ENCODE measurements at places on chromosomes 7 and 10. TPM values are rescaled to one million over a fixed set of nuclear protein-coding genes. Genes with fewer than 3 reads are reported as not detected.
A peak's percentile ranks its signal among the peaks of the same experiment; 100 is the strongest.

DNA sequence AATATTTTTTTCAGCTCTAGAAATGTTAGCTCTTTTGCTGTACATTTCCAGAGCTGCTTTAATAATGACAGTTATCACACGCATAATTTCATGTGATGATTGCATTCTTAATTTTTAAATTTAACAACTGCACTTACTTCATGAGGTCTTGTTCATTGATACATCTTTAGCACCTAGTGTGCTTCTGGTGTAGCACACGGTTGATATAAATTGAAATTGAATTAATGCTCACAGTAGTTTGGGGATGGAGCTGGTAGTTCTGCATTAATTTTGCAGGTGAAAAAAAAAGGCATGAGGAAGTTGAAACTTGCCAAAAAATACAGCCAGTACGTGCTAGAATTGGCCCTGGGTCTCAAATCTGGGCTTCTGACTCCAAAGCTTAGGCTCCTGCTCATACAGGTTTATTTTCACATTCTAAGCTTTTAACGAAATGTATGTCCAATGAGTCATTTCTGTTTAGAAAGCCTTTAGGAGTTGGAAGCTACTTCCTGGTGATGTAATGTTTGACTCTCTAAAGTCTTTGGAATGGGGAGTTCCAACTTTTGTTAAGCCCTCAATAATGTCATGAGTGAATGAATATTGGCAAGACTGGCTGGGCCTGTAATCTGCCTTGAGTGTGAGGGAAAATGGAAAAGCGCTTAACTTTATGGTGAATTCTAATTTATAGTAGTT lies 62.5 kb downstream of the DAGLB start:
- no peak for DNase-seq
- H3K36me3 ChIP-seq = peaks cover 29% of the 10 kb centered on the region
- H3K4me3 ChIP-seq = no peak overlapping the region
- H3K27me3 ChIP-seq = no peaks in the 10 kb centered on the region

GRCh38 chr10:3838460-3839437 lies 53.7 kb upstream of the KLF6 start:
- no peak for DNase-seq
- no peaks in the 10 kb centered on the region for H3K36me3 ChIP-seq
- H3K4me1 ChIP-seq = peaks cover 7% of the 10 kb centered on the region
- H3K27ac ChIP-seq = no peak overlapping the region
- no peak overlapping the region for H3K4me3 ChIP-seq

GRCh38 chr7:31699050-31699449 lies 12.0 kb downstream of the PPP1R17 start:
- no peak overlapping the region for H3K4me3 ChIP-seq
- peak; percentile 34 for DNase-seq
- no peaks in the 10 kb centered on the region for H3K27me3 ChIP-seq
- H3K27ac ChIP-seq = no peak overlapping the region

GRCh38 chr7:4066206-4066605 lies 615.9 kb upstream of the FOXK1 start:
- DNase-seq = no peak
- H3K4me1 ChIP-seq = no peaks in the 10 kb centered on the region
- no peak overlapping the region for H3K4me3 ChIP-seq

DNA sequence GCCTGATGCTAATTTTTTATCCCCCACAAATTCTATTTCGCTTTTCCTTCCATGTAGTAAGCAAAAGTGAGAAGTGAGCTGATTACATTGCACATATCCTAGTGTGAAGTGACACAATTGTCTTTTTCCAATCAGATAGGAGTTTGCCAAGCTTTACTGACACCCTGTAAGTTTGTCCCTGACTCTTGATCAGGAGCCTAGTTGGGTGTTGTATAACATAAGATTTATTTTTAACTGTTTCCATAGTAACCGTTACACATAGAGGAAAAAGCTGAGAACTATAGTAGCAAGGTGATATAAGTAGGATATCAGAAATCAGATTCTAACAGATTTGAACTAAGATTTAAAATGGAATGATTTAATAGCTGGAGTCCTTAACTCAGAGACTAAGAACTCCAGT lies 31.2 kb downstream of the EXOC4 start:
- H3K4me3 ChIP-seq = no peak overlapping the region
- no peak for DNase-seq
- H3K4me1 ChIP-seq = no peaks in the 10 kb centered on the region
- peaks cover 6% of the 10 kb centered on the region for H3K36me3 ChIP-seq

DNA sequence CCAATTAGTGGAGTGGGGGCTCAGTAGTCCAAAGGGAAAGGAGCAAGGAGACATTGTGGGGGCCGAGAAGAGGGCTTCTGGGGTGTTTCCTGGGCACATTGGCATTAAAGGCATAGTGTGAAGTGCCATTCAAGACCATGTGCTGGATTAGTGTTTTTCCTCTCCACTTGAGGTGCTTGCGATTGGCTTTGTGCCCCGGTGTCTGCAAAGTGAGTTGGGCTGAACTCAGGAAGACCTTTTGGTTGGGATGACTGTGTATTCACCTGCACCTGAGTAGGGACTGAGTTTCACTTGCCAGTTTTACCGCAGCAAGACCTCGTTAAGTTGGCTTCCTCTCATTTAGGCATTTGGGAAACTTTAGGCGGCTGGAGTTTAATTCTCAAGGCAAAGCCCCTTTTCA lies 73.0 kb downstream of the TCF7L2 start:
- H3K4me3 ChIP-seq = no peak overlapping the region
- peaks cover 67% of the 10 kb centered on the region for H3K4me1 ChIP-seq
- H3K27ac ChIP-seq = no peak overlapping the region

DNA sequence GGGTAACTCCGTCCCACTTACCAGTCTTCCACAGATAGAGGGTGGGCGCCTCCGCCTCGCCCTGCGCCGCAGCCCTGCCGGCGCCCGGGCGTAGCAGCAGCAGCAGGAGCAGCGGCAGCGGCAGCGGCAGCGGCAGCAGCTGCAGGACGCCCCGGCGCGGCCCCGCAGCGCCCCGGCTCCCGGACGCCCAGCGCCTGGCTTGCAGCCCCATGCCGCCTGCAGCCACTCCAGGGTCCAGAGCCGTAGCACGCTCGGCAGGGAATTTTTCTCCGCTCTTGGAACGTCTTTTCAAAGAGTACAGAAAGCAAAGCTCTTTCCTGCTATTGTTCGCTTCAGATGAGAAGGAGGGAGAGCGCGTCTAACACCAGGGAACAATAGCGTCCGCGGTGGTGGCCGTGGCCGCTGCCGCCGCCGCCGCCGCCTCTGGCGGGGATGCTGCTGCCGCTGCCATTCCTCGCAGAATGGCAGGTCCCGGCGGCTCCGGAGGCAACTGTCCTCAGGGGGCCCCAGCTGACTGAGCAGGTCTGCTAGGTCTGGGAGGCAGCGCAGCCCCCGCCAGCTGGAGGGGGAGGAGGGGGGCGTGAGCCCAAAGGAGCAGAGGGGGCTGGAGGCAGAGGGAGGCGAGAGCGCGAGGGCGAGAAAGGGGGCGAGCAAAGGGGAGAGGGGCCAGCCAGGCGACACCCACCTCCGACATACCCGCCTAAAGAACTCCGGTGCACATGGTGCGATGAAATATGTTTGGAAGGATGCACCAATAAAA lies at the start of gene THSD7A:
TSS of gene THSD7A (minus strand) at position 463 of the 760 bp plus-strand sequence. CDS start at position 211, 252 bp downstream.
- peak within 1 kb of the TSS; percentile 61 for H3K4me3 ChIP-seq
- no peak for DNase-seq
- no peaks in the 10 kb centered on the region for H3K36me3 ChIP-seq
- H3K27ac ChIP-seq = peak within 1 kb of the TSS; percentile 78

- no peaks in the 10 kb centered on the region for H3K36me3 ChIP-seq
- no peak overlapping the region for H3K27ac ChIP-seq
- no peak for DNase-seq
- no peaks in the 10 kb centered on the region for H3K4me1 ChIP-seq
- H3K27me3 ChIP-seq = no peaks in the 10 kb centered on the region
- H3K4me3 ChIP-seq = no peak overlapping the region
Measured at GRCh38 chr7:93055543-93056107, 62.2 kb downstream of the SAMD9 start.

GRCh38 chr10:3978174-3978573 lies 193.2 kb upstream of the KLF6 start:
- H3K4me1 ChIP-seq = no peaks in the 10 kb centered on the region
- no peak for DNase-seq
- no peak overlapping the region for H3K4me3 ChIP-seq
- H3K27me3 ChIP-seq = no peaks in the 10 kb centered on the region
- no peaks in the 10 kb centered on the region for H3K36me3 ChIP-seq

- H3K4me3 ChIP-seq = no peak overlapping the region
- H3K4me1 ChIP-seq = peaks cover 53% of the 10 kb centered on the region
- peak overlapping the region; percentile 33 for H3K27ac ChIP-seq
- DNase-seq = no peak
Measured at GRCh38 chr7:44077681-44078091, 4.6 kb downstream of the POLM start.

GRCh38 chr10:43041422-43042342 lies 35.2 kb upstream of the RET start:
- no peaks in the 10 kb centered on the region for H3K36me3 ChIP-seq
- no peak overlapping the region for H3K4me3 ChIP-seq
- peak; percentile 64 for DNase-seq
- H3K27me3 ChIP-seq = no peaks in the 10 kb centered on the region
- H3K27ac ChIP-seq = no peak overlapping the region
- no peaks in the 10 kb centered on the region for H3K4me1 ChIP-seq

- H3K27me3 ChIP-seq = no peaks in the 10 kb centered on the region
- no peak for DNase-seq
- no peaks in the 10 kb centered on the region for H3K36me3 ChIP-seq
- peaks cover 51% of the 10 kb centered on the region for H3K4me1 ChIP-seq
- H3K27ac ChIP-seq = peak overlapping the region; percentile 51
- peak overlapping the region; percentile 46 for H3K4me3 ChIP-seq
Measured at GRCh38 chr7:101900103-101900502, 82.7 kb downstream of the CUX1 start.

- no peak overlapping the region for H3K27ac ChIP-seq
- H3K27me3 ChIP-seq = no peaks in the 10 kb centered on the region
- no peak overlapping the region for H3K4me3 ChIP-seq
- DNase-seq = no peak
Measured at GRCh38 chr10:5622186-5622960, 44.0 kb downstream of the ASB13 start.

DNA sequence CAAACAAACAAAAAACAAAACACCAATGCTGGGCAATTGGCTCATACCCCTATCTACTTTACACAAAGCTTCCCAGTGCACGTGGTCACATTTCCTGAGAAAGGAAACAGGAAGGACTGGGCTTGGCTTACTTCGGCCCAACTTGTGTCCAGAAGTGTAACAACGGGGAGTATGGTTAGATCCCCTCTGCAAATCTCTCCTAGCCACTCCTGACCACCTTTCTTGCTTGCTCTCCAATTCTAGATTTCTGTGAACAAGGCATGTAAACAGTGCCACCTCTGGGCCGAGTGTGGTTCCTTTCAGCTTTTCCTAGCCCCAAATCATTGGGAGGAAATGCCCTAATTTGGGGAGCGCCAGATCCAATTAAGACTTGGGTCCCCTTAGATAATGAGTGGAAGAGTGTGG lies 21.0 kb upstream of the FRAT2 start:
- H3K27ac ChIP-seq = no peak overlapping the region
- H3K4me3 ChIP-seq = no peak overlapping the region
- no peak for DNase-seq
- peaks cover 45% of the 10 kb centered on the region for H3K36me3 ChIP-seq
- H3K27me3 ChIP-seq = no peaks in the 10 kb centered on the region

GRCh38 chr10:119650692-119651513 lies at the start of gene BAG3:
BAG3 (plus strand) TSS chr10:119651380; CDS start chr10:119651676, 296 bp downstream.
- H3K4me3 ChIP-seq = peak within 1 kb of the TSS; percentile 99
- peak; percentile 98 for DNase-seq
- no peaks in the 10 kb centered on the region for H3K27me3 ChIP-seq
- H3K36me3 ChIP-seq = no peaks in the 10 kb centered on the region

DNA sequence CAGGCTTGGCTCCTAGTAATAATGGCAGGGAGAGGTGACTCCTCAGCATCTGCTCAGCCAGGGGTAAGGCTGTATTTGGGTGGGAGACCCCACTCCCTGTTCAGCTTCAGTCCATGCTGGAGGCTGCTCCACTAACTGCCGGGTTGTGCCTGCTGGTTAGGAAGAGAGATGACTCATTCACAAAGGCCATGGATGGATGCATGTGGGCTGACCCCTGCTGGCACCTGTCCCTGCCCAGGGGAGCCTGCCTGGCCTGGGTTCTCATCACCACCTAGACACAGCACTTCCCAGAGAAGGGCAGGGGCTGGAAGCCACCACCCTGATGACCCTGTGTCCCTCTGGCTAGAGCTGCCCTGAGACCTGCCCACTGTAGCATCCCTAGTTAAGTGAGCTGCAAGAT lies 59.0 kb downstream of the VSTM4 start:
- no peaks in the 10 kb centered on the region for H3K36me3 ChIP-seq
- H3K4me1 ChIP-seq = peaks cover 4% of the 10 kb centered on the region
- H3K27ac ChIP-seq = no peak overlapping the region
- peak; percentile 66 for DNase-seq

- H3K27me3 ChIP-seq = no peaks in the 10 kb centered on the region
- no peak for DNase-seq
- peaks cover 66% of the 10 kb centered on the region for H3K4me1 ChIP-seq
- peak overlapping the region; percentile 91 for H3K27ac ChIP-seq
- H3K36me3 ChIP-seq = peaks cover 38% of the 10 kb centered on the region
Measured at GRCh38 chr7:30842542-30843451, 68.9 kb upstream of the AQP1 start.

- no peak for DNase-seq
- no peak overlapping the region for H3K4me3 ChIP-seq
- H3K4me1 ChIP-seq = peaks cover 28% of the 10 kb centered on the region
- H3K27ac ChIP-seq = no peak overlapping the region
- H3K27me3 ChIP-seq = no peaks in the 10 kb centered on the region
Measured at GRCh38 chr10:14485986-14486385, 155.3 kb upstream of the FRMD4A start.

Gene HOXA5
- 13.7 TPM for total RNA-seq

Gene ADGRA1
- not detected for total RNA-seq

Gene XRCC2
- 0.17 TPM for total RNA-seq

Gene CDK14
- 17.7 TPM for total RNA-seq

Gene ADAM22
- total RNA-seq = 1.8 TPM

Gene FFAR4
- total RNA-seq = 0.45 TPM

Gene COL28A1
- total RNA-seq = 19.2 TPM

Gene NPSR1
- total RNA-seq = not detected

Gene BNIP3
- 68.9 TPM for total RNA-seq

Gene CDNF
- total RNA-seq = 0.83 TPM

Gene PTPRZ1
- total RNA-seq = 3.8 TPM
